Caudate nucleus (tissue), 63 donors: ENCODE measurements at places on chromosomes 4 and X.

DNA sequence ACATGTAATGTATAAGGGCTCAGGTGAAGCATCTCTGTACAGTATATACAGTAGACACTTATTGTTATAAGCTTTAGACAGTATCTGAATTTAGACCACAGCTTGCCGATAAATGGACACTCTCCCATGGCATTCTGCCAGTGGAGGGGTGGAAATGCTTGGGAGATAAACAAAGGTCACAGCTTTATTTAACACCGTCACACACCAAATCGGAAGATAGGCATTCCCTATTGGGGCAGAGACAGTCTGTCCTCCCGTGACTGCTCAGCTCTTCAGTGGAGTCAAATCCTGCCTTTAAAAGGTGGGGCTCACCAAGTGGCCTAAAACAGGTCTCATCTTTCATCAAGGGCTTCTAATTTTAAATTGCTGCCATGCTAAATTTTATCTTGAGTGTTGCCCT, 178.8 kb downstream of the CAMK2D start:
- no peak for DNase-seq

GRCh38 chrX:110044346-110045249, 41.7 kb downstream of the TMEM164 start:
- DNase-seq, result no peak

- no peak for DNase-seq
These were observed 793 bp downstream of the ARSJ start for GRCh38 chr4:113978561-113979147.

GRCh38 chr4:78543424-78544125, 8.0 kb upstream of the ANXA3 start:
- DNase-seq, result no peak
